ENCODE measurements at places on chromosomes 11 and 22.

DNA sequence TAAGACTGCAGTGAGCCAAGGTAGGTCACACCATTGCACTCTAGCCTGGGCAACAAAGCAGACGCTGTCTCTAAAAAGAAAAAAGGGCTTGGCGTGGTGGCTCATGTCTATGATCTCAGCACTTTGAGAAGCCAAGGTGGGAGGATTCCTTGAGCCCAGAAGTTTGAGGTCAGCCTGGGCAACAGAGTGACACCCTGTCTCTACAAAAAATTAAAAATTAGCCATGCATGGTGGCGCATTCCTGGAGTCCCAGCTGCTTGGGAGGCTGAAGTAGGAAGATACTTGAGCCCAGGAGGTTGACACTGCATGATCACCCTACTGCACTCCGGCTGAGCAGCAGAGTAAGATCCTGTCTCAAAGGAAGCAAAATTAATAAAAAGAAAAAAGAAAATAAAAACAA, 38.9 kb upstream of the RDX start:
- no peak for DNase-seq

- no peak for DNase-seq
Observed at GRCh38 chr22:44935724-44936123, 74.1 kb downstream of the PHF21B start.

- no peak for DNase-seq
Observed at GRCh38 chr11:20729597-20730105, 60.3 kb downstream of the NELL1 start.

DNA sequence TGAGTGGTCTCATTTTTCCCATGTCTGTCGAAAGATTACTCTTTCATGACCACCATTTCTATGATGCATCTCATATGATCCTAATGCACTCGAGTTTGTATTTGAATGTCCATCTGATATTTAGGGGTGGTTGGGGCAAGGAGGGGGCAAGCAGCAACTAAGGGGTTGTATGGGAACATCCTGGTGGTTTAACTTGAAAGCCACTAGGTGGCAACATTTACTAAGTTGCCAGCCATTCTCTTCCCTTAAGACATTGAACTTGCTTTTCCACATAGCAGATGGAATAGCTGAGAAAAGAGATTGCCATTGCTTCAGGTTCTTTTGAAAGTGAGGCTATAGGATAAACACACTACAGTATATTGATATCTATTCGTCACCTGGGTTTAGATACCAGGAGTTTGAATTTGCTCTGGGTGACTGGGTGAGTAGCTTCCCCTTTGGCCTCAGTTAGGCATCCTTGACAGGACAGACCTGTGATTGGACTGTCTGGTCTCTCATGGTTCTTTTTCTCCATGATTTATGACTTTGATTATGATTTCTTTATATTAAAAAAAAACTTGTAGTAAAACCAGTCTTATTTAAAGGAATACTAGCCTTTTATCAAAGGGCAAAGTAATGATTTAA, 32.4 kb downstream of the NF2 start:
- DNase-seq: no peak

GRCh38 chr11:64296236-64296635, 3.9 kb upstream of the CATSPERZ start:
- no peak for DNase-seq

- no peak for DNase-seq
Observed at GRCh38 chr11:126888115-126888712, 112.4 kb downstream of the KIRREL3 start.

DNA sequence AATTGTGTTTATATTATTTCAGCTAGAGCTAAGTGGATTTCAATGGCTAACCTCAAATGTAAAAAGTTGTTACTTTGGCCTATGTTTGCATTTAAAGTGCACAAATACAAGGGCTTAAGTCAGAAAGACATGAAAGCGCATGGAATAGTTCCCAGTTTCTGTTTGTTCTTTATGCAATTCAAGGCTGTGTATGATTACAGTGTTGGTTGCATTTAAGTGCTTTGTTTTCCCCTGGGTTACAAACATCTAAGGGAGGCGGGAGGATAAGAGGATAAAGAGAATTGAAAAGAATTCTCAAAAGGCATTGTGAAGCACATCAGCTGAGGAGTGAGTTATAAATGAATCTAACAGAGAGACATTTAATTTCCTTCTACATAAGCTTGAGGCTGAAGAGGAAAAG, 453.4 kb downstream of the NTM start:
- no peak for DNase-seq

DNA sequence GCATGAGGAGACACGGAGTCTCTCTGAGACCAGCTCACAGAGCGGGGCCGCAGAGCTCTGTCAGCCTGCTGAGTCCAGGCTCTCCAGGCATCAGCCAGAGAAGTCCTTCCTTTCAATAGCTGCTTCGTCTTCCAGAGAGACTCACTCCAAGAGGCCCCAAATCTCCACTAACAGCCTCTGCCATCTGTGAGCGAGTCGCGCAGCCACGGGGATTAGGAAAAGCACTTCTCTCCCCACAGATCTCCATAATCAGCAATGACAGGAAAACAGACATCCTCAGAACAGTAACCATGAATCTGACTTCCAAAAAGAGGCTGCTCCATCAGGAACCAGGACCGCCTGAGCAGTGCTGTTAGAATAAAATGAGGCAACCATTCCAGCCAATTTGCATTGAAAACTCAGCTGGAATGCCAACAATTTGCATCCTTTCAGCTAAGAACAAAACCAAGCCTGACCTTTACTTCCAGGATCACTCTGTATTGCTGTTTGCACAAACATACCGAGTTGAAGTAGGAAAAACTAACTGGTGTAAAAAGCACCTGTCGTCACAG, 65.4 kb downstream of the SMCO4 start:
- no peak for DNase-seq

DNA sequence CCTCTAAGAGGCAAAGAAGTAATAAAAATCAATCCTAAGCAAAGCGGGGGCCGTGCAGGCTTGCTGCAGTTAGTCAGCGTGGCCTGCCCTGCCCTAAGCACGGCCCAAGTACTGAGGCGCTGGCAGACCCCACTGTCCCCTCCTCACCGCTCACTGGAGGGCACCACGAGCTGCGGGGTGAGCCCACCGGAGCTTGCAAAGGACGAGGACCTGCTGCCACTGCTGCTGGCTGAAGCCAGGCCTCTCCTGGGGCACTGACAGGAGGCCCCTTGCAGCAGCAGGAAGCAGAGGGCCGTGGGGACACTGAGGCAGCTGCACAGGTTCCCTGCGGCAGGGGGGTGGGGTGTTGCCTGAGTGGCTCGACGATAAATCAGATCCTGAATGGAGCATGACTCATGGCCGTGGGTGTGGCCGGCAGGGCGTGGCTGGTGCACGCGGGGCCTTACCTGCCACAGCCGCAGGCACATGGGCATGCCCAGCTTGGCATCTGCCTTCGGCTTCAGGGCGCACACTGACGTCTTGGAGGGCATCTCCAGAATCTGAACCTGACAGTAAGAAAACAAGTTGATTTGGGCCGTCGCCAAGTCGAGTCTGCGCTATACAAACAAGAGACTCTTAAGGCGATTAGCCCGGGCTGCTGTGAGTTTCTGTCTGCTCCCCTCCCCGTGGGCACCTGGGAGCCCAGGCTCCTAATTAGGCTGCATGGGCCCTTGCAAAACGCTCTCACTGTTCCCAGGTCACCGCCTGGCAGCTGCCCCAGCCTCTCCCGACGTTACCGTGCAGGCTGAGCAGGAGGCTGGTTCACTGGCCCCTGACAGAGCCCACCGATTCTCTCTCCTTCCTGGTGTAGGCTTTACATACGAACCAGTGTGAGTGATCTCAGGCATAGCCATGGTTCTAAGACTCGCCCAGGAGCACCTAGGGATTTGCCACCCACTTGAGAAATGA, 45.9 kb downstream of the TBX1 start:
- no peak for DNase-seq

DNA sequence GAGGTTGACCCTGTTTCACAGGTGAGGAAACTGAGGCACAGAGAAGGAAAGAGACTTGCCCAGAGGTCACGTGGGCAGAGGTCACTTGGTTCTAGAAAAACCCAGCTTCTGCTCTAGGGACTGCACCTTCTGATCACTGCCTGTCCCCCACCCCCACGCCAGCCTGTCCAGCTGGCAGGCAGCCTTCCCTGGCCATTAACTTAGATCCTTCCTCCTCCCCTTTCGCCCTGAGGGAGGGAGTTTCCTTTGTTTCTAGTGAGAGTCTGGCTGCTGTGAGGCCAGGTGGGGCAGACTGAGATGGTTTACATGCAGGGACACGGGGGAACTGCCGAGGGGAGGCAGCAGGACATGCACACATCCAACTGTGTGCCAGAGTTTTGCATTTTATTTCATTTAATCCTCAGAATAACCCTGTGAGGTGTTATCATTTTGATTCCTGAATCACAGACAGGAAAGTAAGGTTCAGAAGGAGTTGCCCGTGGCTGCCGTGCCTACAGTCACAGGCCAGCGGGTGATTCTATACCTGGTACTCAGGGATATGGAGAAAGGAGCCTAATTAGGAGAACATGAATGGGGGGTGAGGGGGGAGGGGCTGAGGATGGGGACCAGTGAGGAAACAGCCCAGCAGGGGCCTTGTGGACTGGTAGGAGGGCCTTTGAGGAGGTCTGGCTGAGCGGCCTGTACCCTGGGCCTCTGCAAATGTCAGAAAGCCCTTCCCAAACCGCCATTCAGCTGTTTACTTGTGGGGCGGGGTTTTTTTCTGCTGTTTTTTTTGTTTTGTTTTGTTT, 3.4 kb downstream of the FAM83F start:
- DNase-seq: no peak

GRCh38 chr22:36660510-36660840, 43.1 kb downstream of the CACNG2 start:
- DNase-seq: no peak

DNA sequence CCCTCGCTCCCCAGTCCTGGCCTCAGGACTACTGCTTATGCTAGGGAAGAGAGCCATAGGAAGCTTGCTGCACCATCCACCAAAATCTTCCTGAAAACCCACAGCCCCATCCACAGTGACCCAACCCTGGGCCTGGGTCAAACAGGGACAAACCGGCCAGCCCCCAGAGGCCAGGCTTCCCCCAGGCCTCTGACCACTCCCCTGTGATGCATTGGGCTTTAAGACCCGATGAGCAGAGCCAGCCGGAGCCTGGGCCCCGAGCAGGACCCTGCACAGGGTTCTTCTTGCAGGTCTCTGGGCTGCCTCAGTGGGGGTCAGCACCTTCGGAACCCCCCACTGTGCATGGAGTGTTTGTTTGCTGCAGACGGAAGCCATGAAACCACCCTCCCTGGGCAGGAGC, 583.7 kb downstream of the BRD1 start:
- no peak for DNase-seq

- no peak for DNase-seq
Observed at GRCh38 chr22:29301716-29302401, 4.6 kb upstream of the GAS2L1 start.

- no peak for DNase-seq
Observed at GRCh38 chr11:130180491-130180890, 20.9 kb downstream of the ST14 start.
